ENCODE measurements at places on chromosomes 5 and 9. TPM values are rescaled to one million over a fixed set of nuclear protein-coding genes. Genes with fewer than 3 reads are reported as not detected.

Gene MELK
- total RNA-seq: 112 TPM

DNA sequence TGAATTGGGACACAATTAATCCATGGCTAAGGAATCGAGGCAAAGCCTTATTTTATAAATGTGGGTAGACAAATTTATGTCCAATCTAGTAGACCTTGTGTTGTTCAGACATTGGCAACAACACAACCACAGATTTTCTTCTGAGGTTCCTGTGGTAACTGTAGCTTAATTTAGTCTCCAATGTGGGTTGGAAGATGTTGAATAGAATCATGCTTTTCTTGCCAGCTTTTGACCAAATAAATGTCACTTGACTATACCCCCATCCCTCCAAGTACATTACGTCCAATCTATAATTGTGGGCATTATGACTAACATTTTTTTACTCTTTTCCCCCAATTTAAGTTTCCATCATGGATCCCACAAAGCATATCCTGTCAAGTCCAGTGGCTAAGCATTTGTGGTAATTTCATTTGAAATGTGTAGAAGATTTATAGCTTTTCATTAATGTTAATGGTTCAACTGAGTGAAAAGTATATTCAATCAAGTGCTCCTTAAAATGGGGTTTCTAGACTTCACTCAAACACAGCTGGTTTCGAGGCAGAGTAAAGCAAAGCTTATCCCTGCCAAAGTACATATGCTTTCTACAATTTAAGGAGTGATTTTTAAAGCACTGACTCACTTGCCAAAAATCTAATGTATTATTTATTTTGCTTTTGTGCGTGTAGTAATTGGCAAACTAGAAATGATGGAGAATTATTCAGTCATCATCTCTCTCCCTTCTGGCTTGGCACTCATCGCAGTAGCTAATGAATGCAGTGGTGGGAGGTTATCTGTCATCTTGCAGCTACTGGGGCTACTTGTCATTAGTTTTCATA, 141.8 kb downstream of the FAM174A start:
- no peak for DNase-seq
- H3K27ac ChIP-seq: no peak overlapping the region
- no peaks in the 10 kb centered on the region for H3K4me1 ChIP-seq
- H3K4me3 ChIP-seq: no peak overlapping the region
- no peaks in the 10 kb centered on the region for H3K27me3 ChIP-seq
- no peaks in the 10 kb centered on the region for H3K36me3 ChIP-seq

DNA sequence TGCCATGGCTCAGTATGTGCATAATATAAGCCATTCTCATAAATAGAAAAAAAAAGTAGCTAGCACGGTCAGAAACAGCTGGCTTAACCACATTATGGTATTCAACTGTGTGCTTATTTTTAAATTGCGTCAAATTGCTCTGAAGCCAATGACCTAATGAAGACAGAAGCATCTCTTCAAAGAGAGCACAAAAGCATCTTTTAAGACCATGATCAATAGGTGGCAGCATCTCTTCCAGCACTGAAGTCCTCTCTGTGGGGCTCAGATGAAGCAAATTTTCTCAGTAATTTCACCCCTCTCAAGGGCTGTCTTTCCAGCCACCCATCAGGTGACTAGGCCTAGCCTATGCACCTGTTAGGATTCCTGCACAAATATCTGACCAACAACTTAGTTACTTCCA, 251.4 kb downstream of the GLIS3 start:
- peaks cover 50% of the 10 kb centered on the region for H3K4me1 ChIP-seq
- no peak overlapping the region for H3K4me3 ChIP-seq
- H3K27ac ChIP-seq: no peak overlapping the region
- no peaks in the 10 kb centered on the region for H3K27me3 ChIP-seq

Gene CTXN3
- total RNA-seq: 0.09 TPM

Gene HEMGN
- not detected for total RNA-seq

GRCh38 chr5:146751781-146752401, 126.7 kb downstream of the PPP2R2B start:
- H3K4me1 ChIP-seq: peaks cover 11% of the 10 kb centered on the region
- H3K36me3 ChIP-seq: no peaks in the 10 kb centered on the region
- H3K27me3 ChIP-seq: no peaks in the 10 kb centered on the region
- no peak overlapping the region for H3K4me3 ChIP-seq
- no peak overlapping the region for H3K27ac ChIP-seq

Gene DMRT3
- total RNA-seq: 0.41 TPM

DNA sequence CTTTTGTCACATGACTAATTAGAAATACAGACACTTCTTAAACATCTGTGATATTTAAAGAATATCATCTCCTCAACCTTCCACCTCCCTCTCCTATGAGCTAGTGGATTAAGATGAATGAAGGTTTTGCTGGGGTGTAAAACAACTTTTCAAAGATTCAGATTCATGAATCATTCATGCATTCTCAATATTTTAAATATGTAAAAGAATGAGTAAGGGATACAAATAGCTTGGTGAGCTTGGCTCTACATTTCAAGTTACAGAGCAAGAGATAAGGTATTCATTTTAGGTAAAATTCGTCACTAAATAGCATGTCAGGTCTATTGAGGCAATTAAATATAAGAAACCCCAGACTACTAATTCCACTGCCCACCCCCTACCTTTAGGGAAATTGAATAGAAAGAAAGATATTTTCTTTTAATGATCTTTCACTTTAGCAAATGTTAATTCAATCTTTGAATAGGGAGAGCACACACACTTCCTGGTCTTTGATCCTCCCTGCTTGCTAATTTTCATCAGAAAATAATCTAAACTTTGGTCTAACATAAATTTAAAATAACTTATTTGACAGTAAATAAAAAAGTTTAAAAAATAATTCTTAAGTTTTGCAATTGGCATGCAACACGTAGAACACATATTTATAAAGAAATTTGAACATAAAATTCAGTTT, 486.9 kb upstream of the ITGA1 start:
- no peak for DNase-seq
- H3K4me1 ChIP-seq: no peaks in the 10 kb centered on the region
- no peak overlapping the region for H3K27ac ChIP-seq
- no peaks in the 10 kb centered on the region for H3K36me3 ChIP-seq
- no peaks in the 10 kb centered on the region for H3K27me3 ChIP-seq

Gene PCDH12
- not detected for total RNA-seq

Gene NMUR2
- total RNA-seq: not detected

DNA sequence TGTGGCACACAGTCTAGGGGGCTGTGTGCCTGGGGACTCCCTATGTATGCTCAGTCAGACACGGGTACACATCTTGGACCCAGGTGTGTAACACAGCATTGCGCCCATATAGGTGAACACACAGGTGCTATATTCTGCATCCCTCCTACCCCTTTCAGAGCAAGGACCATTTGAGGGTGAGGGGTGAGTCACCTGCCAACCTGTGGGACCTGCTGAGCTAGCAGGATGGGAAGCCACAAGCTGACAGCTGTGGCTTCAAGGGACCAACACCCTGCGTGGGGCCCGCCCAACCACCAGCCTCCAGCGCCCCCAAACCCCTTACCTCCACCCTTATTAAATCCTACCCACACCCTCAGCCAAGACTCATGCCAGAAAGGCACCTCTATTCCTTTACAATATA, 14.6 kb upstream of the AQP7 start:
- H3K4me3 ChIP-seq: no peak overlapping the region
- no peaks in the 10 kb centered on the region for H3K4me1 ChIP-seq

DNA sequence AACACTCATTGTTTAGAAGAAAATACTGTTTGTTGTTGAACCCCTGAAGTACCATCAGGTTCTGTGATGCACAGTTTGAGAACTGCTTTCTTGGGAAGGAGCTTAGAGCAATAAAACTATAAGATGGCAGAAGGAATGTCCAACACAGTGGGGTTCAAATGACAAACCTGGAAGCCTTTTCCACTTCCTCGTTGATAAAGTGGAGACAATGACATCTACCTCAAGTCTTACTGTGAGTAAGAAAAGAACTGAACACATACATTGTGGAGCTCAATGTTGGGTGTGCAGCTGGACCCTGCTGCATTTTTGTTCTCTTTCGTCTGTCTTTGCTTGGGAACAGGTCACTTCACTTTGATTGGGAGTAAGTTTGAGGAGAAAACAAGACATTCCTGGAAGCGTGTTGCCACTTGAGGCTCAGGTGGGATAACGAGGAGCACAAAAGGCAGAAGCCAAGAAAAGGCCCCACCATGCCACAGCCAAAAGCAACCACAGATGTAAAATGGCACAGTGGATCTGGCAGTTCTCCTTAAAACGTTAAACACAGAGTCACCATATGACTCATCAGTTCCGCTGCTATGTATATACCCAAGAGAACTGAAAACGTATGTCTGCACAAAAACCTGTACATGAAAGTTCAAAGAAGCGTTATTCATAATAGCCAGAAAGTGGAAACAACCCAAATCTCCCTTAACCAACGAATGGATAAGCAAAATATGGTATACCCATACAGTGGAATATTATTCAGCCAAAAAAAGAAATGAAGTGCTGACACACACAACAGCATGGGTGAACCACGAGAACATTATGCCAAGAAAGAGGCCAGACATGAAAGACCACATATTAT, 42.9 kb upstream of the SUB1 start:
- no peaks in the 10 kb centered on the region for H3K27me3 ChIP-seq
- H3K27ac ChIP-seq: no peak overlapping the region
- no peaks in the 10 kb centered on the region for H3K4me1 ChIP-seq
- H3K4me3 ChIP-seq: no peak overlapping the region

- no peaks in the 10 kb centered on the region for H3K36me3 ChIP-seq
- H3K4me1 ChIP-seq: no peaks in the 10 kb centered on the region
- no peaks in the 10 kb centered on the region for H3K27me3 ChIP-seq
- no peak for DNase-seq
- H3K27ac ChIP-seq: no peak overlapping the region
- no peak overlapping the region for H3K4me3 ChIP-seq
These were observed 32.3 kb upstream of the NPM1 start for GRCh38 chr5:171355302-171355724.

Gene CD180
- not detected for total RNA-seq

Gene MARCOL
- total RNA-seq: not detected

Gene OLFM1
- total RNA-seq: 4.0 TPM

- H3K27me3 ChIP-seq: no peaks in the 10 kb centered on the region
- H3K4me1 ChIP-seq: no peaks in the 10 kb centered on the region
- no peak overlapping the region for H3K27ac ChIP-seq
- DNase-seq: no peak
These were observed 29.1 kb downstream of the HMCN2 start for GRCh38 chr9:130294664-130295063.

Gene SLC25A2
- 0.22 TPM for total RNA-seq

Gene KIAA1958
- total RNA-seq: 29.8 TPM

GRCh38 chr9:89975630-89976029, 370.8 kb downstream of the GADD45G start:
- H3K27ac ChIP-seq: no peak overlapping the region
- DNase-seq: no peak
- H3K4me1 ChIP-seq: no peaks in the 10 kb centered on the region

- no peak for DNase-seq
- H3K27me3 ChIP-seq: no peaks in the 10 kb centered on the region
- no peaks in the 10 kb centered on the region for H3K36me3 ChIP-seq
- H3K4me3 ChIP-seq: no peak overlapping the region
These were observed 280.1 kb downstream of the MAST4 start for GRCh38 chr5:66876266-66876807.

Gene SPATA31A3
- total RNA-seq: not detected

DNA sequence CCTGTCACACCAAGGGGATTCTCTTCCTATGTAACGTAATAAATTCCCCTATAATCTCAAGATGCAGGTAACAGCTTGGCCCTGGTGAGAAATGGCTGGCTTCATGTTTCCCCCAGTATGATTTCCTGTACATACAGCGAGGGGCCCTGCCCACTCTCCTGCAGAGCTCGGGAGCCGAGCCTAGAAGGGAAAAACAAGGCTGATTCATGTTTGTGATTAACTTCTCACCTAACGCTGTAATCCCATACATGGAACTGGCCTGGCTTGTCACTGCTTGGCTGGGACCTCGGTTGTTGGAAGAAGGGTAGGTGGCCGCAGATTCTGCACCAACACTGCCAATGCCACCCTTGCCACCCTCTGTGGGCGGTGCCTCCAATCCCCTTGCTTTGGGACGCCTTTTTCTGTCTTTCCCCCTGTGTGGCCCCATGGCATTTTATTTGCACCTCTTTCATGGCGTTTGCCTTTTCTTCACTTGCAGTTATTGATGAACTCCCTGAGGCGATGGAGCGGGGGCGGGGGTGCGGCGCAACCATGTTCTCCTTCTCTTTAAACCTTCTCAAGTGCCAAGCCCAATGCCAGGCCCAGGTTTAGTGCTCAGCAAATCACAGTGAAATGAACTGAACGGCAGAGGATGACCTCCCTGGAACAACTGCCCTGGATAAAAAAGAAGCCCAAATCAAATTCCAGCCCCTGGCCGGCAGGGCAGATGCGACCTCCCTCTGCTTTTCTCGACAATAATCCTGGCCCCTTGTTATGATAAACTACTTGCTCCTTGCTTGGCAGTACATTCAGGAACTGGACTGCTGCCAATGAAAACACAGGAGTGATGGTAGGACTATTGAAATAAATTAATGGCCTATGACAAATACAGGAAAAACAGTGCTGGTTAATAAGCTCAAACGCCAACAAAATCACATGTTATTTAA, 108.1 kb downstream of the TMEM174 start:
- no peaks in the 10 kb centered on the region for H3K36me3 ChIP-seq
- H3K27me3 ChIP-seq: peaks cover 3% of the 10 kb centered on the region
- H3K4me3 ChIP-seq: no peak overlapping the region
- H3K4me1 ChIP-seq: peaks cover 9% of the 10 kb centered on the region

Gene DCANP1
- not detected for total RNA-seq

Gene SMIM32
- 0.13 TPM for total RNA-seq

DNA sequence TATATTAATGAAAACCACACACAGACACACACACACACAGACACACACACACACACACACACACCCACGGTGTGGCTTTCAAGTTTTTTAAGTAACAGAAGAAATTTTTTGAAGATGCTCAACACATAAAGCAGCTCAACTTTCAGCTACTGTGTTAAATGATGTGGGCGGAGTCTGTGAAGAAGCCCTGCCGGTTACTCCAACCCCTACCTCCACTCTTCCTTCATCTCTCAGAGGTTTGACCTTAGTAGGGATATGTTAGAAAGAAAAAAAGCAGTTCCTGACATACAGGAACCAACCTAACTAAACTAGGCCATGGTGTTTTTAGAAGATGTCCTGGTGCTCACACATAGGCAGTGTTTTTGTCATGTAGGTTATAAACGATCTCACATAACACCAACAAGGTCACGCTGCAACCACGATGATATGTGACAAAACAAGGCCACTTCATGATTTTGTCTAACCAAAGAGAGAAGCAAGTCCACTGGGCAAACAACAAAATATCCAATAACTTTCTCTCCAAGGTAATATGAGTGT, 112.8 kb downstream of the EMB start:
- no peak for DNase-seq
- no peaks in the 10 kb centered on the region for H3K4me1 ChIP-seq
- no peak overlapping the region for H3K4me3 ChIP-seq
- H3K27me3 ChIP-seq: no peaks in the 10 kb centered on the region
- no peak overlapping the region for H3K27ac ChIP-seq

Gene MSX2
- total RNA-seq: 0.93 TPM

GRCh38 chr5:44506561-44506960, 117.3 kb upstream of the FGF10 start:
- no peaks in the 10 kb centered on the region for H3K27me3 ChIP-seq
- peak; percentile 34 for DNase-seq
- no peak overlapping the region for H3K27ac ChIP-seq
- H3K4me1 ChIP-seq: peaks cover 36% of the 10 kb centered on the region

Gene LPAR1
- total RNA-seq: 36.0 TPM

All from neural progenitor cell (in vitro differentiated cells).